ENCODE measurements at places on chromosomes 6 and 20.

- DNase-seq = no peak
Observed at GRCh38 chr6:29967379-29968010, 25.2 kb downstream of the HLA-A start.

- DNase-seq = no peak
Observed at GRCh38 chr20:45835329-45835765, 1.7 kb downstream of the SNX21 start.

DNA sequence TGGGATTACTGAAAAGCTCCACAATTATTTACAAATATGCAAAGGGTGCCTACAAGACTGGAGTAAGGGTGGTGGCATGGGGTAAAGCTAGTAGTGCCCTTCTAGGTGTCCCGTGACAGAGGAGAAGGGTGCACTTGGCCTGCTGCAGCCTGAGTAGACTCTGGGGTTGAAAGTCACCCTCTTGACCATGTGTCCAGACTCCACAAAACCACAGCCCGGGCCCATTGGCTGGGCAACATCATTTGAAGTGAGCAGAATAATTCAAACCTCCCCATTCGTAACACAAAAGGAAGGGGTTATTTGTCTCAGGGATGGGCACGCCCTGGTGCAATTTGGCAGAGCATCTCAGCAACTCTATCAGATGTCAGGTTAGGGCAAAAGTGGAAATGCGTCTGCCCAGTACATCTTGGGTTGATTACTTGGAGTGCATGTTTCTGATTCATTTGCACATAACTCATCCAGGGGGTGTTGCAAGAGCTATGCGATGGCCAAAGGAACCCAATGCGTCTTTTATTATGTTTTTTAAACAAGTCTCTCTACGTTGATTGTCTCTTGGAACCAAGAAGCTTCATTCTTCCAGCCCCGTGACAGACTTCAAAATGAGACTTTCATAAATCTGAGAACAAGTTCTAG lies 56.7 kb downstream of the ISM1 start:
- no peak for DNase-seq

DNA sequence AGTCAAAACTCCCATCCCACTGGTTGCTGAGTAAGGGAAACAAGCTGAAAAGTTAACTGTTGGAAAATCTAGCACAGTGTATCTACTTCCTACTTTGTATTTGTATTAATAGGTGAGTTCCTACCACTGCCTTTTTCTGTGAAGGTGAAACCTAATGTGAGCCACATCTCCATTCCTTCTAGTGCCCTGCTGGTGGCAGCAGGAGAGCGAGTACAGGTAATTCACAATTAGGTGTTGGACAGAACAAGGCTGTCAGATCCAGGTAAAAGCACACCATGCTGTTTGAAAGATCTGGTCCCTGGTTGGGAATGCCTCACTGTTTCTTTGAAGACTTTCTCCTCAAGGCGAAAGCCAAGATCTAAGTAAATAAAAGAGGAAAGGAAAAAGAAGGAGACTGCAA lies 528.4 kb downstream of the PKHD1 start:
- no peak for DNase-seq

- no peak for DNase-seq
Observed at GRCh38 chr20:3041854-3042409, 1.5 kb upstream of the GNRH2 start.

GRCh38 chr6:49550492-49551077 lies at the start of gene C6orf141:
C6orf141 (plus strand) TSS chr6:49550668; CDS start chr6:49550793, 125 bp downstream.
- no peak for DNase-seq

DNA sequence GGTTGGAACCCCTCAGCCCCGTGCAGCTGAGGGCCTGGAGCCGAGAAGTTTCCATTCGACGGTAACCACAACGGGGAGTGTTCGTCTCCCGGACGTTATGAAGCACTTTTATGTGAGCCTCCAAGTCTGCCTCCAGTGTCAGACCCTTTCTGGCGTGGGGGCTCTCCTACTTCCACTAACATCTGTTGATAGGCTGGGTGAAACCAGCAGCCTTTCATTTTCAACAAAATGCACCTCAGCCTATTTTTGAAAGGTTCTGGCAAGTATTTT lies 257.4 kb downstream of the THBS2 start:
- no peak for DNase-seq

GRCh38 chr20:58969439-58969838 lies 11.6 kb upstream of the NELFCD start:
- DNase-seq = no peak

DNA sequence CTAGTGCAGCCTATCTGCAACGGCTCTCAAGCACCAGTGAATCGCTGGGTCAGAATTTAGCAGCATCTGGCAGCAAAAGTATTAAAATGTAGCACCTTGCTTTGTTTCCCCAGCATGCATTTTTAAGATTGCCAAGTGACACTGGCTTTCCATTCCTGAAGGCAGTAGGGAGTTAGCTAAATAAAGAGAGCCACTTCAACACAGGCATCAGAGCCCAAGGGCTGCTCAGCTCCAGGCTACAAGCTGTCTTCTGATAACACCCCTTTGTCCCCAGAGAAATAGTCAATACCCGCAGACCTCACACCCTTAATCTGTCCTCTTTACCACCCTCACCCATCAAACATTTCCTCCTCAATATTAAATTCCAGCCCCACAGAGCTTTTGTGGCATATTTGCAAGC lies 19.7 kb upstream of the MDFI start:
- DNase-seq = no peak

GRCh38 chr20:19382386-19383340 lies 170.2 kb downstream of the SLC24A3 start:
- no peak for DNase-seq

DNA sequence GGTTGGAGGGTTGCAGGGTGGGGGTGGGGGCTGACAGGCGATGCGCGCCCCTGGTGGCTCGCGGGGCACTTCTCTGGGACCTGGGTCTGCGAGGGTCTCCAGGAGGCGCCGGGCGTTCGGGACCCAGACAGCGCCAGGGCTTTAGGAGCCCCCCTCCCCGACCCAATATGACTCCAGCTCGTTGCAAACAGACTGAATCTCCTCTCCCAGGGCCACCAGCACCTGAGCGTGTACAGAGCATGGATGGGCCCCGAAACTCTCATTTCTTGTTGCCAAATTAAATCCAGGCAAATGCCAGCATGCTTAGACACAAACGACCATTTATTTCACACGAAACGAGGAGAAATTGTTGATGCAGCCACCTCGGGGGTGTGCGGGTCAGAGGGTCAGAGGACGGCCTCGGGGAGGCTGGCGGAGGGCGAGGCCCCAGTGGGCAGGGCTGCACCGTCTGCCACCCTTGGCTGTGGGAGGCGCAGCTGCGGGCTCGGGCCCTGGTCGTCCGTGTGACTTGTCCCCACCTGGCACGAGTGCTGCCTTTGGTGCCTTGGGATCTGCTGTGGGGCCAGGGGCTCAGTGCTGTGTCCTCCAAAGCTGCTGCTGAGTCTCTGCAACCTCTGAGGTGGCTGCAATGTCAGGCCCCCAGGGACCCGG lies 20.9 kb upstream of the GATA5 start:
- no peak for DNase-seq

GRCh38 chr20:59690976-59691375 lies 86.6 kb downstream of the PHACTR3 start:
- no peak for DNase-seq

DNA sequence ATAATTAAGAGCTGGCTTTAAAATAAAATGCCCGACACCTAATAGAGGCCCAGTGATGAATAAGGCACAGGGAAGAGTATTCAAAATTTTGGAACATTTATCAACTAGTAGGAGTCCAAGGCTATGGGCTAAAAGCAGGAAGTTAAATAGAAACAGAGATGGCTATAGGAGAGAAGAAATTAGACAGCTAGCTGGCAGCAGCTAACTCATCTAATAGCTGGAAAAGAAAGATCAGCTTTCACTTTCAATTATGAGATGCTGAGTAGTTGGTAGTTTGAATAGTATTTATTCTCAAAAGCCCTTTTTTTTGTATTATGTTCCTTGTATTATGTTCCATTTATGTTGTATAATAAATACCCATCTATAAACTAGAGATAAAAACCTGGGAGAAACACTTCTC lies 215.7 kb downstream of the SLC35F1 start:
- DNase-seq = no peak

GRCh38 chr20:651713-652614 lies 1.0 kb downstream of the SRXN1 start:
- no peak for DNase-seq

DNA sequence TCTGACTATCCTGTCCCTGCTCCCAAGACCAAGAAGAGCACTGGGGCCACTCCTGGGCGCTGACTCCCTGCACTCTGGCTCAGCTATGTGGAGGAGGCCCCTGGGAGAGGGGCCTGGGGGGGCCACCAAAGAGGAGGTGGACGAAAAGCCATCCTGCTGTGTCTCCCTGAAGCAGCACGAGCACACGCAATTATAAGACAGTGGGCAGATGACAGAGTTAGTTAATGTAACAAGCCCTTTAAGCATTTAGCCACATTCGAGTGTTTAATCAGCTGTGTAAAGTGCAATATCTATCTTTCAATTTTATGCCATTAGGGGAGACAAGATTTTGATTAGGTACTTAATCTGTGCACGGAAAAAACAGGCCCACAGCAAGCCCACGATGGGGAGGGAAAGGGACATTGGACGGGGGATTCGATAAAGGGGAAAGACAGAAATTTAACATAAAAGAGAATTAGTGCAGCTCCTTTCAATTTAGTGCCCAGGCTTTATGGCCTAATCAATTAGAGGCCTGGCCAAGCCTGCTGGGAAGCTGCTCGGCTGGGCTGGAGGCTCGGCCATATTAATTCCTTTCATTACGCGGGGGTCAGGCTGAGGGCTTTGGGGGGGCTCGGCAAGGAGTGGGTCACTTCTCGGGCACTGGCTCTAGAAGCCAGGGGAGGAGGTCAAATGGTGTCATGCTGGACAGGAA lies 286.2 kb downstream of the DHX35 start:
- no peak for DNase-seq

DNA sequence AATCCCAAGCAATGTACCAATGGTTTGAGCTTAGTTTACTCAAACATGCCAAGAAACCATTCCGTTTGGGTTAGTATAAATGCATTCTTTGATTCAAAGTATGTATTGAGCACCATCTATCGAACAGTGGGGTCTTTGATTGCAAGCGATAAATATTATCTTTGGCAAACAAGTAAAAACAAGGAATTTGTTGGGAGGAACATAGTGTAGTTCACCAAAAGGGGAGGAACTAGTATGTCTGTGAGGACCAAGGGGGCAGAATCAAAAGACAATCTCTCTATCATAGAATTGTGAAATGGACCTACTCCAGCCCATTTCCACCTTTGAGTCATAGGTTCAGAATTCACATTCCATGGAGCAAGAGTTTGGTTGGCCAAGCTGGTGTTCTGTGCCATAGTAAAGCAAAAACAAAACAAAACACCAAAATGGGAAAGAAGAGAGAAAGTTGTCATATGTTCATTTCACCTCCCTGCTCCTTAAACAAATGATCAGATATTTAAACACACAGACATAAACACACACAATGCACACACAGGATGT lies 266.0 kb downstream of the TSHZ2 start:
- no peak for DNase-seq
